GM12891 (cell line): ENCODE measurements at places on chromosomes 13 and 19.

DNA sequence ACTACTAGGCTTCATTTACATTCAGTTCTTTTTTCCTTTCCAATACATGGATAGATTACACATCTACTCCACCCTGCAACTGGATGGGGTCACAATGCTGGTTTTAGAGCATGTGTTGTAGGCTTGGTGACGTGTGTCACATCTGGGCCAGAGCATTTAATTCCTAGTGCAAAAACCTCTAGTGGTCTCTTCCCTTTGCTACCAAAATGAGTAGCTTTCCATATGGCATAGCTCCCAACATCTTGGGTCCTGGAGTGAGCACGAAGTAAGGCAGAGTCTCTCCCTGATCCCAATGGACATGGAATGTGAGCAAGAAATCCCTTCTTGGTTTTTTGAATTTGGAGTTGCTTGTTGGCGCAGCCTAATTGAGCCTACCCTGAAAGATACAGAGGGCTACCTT is 51.7 kb downstream of the TNFSF11 start:
- no peak for DNase-seq

- DNase-seq, result no peak
Measured at GRCh38 chr13:44125943-44126469, 246.3 kb downstream of the LACC1 start.

DNA sequence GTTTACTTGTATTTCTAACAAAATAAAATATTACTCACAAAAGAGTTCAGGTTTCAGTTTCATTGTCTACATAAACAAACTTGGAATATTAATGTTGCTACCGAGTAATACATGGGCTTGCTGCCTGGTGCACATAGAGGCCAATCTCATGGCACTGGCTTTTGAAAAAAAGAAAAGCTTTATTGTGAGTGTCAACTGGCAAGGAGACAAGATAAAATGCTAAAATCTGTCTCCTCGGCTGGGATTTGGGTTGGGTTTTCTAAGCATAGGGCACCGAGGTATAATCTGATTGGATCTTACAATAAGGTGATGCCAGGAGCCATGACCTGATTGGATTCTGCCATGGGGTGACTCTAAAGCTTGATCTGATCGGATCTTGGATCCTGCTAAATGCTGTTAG is 1519.9 kb upstream of the MIR17HG start:
- DNase-seq, result no peak

GRCh38 chr13:109012115-109012514 is 382.7 kb downstream of the MYO16 start:
- DNase-seq, result no peak

- no peak for DNase-seq
Measured at GRCh38 chr13:49419276-49419675, 24.6 kb downstream of the CAB39L start.

GRCh38 chr13:113848431-113849260 is 15.2 kb downstream of the GAS6 start:
- DNase-seq, result no peak

DNA sequence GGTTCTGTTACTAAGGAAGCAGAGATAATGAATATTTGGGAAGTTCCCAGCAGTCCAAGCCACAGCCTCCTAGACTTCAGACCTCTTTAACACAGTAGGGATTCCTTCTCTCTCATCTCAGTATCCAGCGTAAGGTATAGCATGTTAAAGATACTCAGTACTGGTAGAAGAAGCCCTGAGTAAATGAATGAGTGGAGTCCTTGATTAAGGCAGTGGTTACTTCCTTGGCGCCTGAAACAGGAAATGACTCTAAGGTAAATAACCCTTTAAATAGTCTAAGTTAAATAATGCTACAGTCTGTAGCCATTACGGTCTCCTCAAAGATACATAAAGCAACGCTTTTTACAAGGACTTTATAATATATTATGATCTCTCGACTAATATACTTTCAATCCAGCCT is 650.8 kb upstream of the MIR17HG start:
- no peak for DNase-seq

GRCh38 chr19:17749912-17750317 is 1.4 kb upstream of the FCHO1 start:
- DNase-seq, result no peak

GRCh38 chr13:45335397-45336024 is 5.5 kb downstream of the TPT1 start:
- no peak for DNase-seq

GRCh38 chr13:55516610-55517009 is 1624.1 kb upstream of the PRR20A start:
- DNase-seq, result no peak

DNA sequence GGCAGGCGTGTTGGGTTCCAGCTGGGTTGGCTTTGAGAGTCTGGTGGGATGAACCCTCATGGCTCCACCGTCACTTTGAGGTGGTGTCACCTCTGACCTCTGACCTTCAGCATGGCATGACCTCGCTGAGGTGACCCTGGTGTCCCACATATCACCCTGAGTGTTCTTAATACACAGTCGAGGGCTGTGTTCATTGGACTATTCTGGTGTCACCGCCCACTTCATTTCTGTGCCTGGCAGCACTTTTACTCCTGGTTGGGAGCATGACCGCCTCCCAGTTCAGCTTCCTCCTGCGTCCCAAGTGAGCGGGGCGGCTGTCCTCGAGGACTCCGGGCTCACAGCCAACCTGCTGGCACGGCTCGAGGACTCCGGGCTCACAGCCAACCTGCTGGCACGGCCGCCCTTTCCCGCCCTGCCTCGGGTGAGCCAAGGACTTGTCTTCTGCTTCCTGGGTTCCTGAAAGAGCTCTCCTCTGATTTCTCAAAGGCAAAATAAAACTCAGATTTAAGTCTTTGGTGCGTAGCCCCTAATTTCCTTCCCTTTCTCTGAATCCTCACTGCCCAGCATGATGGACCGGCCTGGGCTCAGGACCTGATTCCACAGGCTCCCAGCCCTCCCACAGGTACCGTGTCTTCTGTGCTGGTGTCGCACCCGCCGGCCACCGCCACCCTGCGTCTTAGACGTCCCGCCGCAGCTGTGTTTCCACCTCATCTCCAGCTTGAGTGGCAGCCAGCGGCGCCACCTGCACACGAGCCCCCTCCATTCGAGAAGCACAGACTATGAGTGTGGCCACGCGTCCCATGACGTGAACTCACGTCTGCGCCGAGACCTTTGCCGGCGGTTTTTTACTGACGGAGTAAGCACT is 10.4 kb downstream of the ATP4B start:
- no peak for DNase-seq

- DNase-seq, result no peak
Measured at GRCh38 chr13:109738298-109738746, 48.1 kb downstream of the IRS2 start.

DNA sequence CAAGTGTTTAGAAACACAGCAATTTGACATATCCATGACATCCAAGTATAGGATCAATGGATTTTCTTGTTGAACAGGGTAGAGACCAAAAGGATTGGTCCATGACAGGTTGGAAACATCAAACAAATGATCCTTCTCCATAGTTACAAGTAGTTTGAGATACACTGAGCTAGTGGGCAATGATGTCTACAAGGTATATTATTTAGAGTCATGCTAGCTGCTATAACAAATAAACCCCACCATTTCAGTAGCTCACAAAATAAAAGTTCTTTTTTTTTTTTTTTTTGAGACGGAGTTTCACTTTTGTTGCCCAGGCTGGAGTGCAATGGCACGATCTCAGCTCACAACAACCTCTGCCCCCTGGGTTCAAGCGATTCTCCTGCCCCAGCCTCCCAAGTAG is 4.9 kb upstream of the HAUS5 start:
- no peak for DNase-seq

- no peak for DNase-seq
Measured at GRCh38 chr13:33927315-33927714, 109.4 kb downstream of the RFC3 start.

DNA sequence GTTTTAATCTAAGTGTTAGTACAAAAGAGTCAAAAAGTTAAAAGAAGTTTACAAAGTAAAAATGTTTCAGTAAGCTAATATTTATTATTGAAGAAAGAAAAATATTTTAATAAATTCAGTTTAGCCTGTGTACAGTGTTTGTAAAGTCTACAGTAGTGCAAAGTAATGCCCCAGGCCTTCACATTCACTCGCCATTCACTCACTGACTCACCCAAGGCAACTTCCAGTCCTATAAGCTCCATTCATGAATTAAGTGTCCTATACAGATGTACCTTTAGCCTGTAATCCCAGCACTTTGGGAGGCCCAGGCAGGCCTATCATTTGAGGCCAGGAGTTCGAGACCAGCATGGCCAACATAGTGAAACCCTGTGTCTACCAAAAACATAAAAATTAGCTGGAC is 24.1 kb upstream of the AKAP11 start:
- DNase-seq, result no peak

GRCh38 chr19:38387550-38388348 is at the start of gene GGN:
GGN (minus strand) TSS chr19:38388034; CDS start chr19:38387261, 773 bp downstream.
- peak; percentile 81 for DNase-seq

DNA sequence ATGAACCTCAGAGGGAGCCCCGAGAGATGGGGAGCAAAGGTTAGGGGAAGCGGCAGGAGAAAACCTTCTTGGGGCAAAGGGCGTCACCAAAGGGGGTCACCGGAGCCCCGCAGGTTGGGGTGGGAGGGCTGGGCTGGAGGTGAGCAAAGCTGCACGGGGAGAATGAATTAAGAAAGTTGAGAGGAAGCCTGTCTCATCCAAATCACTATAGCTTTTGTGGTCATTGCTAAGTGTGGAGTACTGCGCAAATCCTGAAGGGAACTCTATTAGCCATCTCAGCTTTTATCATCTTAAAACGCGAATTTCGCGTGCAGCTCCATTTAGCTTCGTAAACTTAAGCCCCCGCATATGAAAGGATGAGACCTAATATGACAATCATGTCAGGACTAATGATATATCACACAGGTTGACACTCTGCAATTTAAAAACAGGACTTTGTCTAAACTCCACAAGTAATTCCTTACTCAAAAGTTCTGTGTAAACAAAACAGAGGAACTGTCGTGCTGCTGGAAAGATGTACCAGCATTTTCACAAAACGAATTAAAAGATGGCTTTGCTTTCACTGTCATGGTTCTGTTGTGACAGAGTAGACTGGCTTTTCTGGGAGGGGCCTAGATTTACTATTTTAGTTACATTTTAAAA is 631 bp downstream of the LACC1 start:
- DNase-seq, result no peak

DNA sequence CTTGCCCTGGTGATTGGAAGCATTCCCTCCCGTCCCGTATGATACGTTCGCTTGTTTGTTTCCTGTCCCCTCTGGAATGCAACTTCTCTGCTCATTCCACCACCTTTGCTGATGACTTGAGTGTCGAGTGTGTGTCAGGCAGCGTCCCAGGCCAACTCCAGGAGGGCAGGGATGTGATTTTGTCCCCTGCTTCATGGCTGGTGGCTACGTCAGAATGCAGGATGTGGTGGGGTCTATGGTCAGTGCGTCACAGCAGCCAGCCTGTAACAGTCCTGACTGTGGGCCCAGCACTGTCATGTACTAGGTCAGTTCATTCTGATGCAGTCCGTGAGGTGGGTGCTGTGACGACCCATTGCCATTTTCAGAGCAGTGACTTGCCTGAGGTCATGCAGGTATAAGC is 16.2 kb downstream of the BRSK1 start:
- no peak for DNase-seq

- no peak for DNase-seq
Measured at GRCh38 chr19:558770-559439, 13.5 kb upstream of the BSG start.

- no peak for DNase-seq
Measured at GRCh38 chr19:49364083-49364737, 533 bp downstream of the DKKL1 start.

DNA sequence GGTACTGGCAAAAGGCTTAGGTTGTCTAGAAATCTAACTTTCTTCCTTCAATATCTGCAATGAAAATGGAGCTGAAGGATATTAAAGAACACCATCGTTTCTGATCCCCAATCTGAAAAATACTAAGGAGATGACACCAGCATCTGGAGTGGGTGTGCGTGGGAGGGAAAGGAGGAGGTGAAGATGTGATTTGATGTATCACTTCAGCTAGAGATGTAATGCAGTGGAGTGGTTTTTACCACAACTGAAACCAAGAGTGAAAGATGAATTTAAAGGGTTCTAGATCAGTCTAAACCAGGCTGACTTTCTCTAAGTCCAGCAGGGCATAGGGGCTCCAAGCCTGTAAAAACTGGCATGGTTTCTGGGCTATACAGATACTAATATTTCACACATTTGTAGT is 148.4 kb downstream of the AKAP11 start:
- DNase-seq, result peak; percentile 11

DNA sequence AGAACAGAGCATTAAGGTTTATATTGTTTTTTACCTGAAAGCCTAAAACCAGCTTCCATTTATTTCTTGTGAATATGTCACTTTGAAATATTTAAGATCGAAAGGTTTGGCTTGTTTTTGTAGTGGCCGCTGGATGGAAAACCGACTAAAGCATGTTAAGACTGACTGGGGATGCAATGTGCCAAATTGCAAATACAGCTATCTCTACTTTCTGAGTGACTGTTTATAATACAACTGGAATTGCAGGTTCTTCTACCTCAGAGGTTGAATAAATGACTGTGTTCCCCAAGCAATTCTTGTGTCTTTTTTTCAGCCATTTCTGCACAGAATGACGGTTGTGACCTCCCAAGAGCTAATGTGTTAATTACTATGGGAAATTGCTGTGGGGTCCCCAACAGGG is 50.0 kb upstream of the TMTC4 start:
- DNase-seq, result no peak

DNA sequence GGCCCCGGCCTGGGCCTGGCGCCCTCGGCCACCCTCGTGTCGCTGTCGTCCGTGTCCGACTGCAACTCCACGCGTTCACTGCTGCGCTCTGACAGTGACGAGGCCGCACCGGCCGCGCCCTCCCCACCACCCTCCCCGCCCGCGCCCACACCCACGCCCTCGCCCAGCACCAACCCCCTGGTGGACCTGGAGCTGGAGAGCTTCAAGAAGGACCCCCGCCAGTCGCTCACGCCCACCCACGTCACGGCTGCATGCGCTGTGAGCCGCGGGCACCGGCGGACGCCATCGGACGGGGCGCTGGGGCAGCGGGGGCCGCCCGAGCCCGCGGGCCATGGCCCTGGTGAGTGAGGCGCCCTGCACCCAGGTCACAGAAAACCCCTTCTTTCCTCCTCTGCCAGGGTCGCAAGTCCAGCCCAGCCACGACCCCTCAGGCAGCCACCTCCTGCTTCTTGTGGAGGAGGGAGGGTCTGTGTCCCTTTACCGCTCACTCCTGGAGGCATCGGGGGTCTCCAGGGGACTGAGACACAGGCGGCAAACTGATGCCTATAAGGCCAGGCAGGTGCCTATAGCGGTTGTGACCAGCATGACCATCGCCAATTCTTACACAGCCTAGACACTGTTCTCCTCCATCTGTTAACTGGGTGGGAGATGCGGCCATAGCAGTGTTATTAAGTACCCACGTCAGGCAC is 4.2 kb downstream of the TTC9B start:
- DNase-seq, result no peak

GRCh38 chr13:80755910-80756309 is 415.0 kb upstream of the SPRY2 start:
- DNase-seq, result no peak

DNA sequence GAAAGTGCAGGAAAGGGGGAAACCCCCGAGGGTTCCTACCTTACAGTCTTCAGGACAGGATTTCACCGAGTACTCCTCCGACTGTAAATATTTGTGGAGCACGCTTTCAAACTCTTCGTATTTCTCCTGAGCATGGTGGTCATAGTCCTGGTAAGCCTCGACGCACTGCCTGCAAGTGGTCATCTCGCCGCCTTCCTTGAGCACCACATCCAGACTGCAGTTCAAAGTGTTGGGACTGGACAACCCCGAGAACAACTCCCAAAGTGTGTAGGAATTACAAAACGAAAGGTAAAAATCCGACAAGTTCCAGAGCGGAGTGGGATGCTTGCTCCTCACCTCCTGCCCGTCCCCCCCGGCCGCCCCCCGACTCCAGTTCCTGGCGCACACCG is 349.7 kb downstream of the LIG4 start:
- no peak for DNase-seq

- DNase-seq, result no peak
Measured at GRCh38 chr13:94480672-94481145, 1.2 kb upstream of the DCT start.
